Suppressor macrophage (primary cell): ENCODE measurements at places on chromosomes 13 and 19.

GRCh38 chr19:45547211-45547770, 37.3 kb downstream of the OPA3 start:
- no peak for DNase-seq

DNA sequence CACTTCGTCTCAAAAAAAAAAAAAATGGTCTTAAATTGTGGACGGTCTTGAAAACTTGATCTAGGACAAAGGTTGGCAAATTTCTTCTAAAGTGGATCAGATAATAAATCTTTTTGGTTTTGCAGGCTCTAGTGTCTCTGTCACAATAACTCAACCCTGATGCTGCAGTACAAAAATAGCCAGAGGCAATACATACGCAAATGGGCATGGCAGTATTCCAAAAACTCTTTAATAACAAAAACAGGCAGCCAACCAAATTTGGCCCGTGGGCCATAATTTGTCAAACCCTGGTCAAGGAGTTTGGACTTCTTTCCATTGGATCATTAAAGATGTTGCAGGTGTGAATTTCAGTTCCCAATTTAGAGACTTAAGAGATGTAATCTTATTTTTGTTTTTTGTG, 93.5 kb upstream of the MRI1 start:
- DNase-seq, result no peak

GRCh38 chr19:51809787-51810186, 14.8 kb downstream of the FPR3 start:
- DNase-seq, result peak; percentile 64

GRCh38 chr19:56253737-56254136, 18.8 kb upstream of the EDDM13 start:
- DNase-seq, result peak; percentile 74

- DNase-seq, result no peak
Measured at GRCh38 chr19:13848798-13849676, 27.9 kb upstream of the NANOS3 start.

DNA sequence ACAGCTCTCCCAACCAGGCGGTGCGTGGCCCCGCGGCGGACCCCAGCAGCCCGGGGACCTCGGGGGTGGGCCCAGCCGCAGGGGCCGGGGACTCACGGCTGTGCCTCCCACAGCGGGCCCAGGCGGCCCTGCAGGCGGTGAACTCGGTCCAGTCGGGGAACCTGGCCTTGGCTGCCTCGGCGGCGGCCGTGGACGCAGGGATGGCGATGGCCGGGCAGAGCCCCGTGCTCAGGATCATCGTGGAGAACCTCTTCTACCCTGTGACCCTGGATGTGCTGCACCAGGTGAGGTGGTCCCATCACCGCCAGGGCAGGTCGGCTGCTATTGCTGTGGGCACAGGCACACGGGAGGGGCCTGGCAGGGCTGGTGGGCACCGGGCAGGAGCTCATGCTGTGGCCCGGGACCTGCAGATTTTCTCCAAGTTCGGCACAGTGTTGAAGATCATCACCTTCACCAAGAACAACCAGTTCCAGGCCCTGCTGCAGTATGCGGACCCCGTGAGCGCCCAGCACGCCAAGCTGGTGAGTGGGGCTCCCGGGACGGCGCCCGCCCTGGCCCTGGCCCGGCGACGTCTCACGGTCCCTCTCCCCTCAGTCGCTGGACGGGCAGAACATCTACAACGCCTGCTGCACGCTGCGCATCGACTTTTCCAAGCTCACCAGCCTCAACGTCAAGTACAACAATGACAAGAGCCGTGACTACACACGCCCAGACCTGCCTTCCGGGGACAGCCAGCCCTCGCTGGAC, 7.3 kb downstream of the PTBP1 start:
- DNase-seq, result no peak

- DNase-seq, result no peak
Measured at GRCh38 chr19:30023330-30023729, 81.3 kb downstream of the URI1 start.

GRCh38 chr19:46741447-46741846, 4.4 kb upstream of the FKRP start:
- no peak for DNase-seq

DNA sequence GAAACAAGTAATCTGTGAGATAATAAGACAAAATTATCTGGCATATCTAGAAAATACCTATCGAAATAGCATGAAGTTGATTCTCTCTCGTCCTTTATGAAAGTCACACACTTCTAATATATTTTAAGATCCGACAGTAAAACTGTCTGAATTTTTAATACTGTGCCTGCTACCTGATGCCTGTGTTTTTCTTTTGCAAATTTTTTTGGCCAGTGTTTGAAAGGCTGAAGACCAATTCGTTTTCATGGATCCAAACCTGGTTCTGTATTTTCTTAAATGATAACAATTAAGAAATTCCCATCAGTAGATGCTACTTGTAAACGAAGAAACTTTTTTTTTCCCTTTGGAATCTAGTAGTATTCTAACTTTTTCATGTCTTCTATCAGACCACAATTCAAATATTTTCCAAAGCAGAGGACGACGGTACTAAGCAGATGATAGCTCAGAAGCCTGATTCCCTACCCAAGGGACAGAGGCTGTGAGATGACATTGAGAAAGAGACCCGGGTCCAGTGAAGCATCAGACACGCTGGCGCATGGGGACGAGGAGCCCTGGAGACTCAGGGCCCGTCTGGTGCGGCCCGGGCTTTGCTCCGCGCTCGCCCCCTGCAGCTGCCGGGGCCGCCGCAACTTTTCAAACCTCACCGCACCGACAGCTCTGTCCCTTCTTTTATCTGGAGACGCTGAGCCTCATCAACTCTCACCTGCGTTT, 49.5 kb upstream of the PABPC3 start:
- no peak for DNase-seq

GRCh38 chr19:16889366-16889882, 625 bp downstream of the F2RL3 start:
- DNase-seq, result no peak

- no peak for DNase-seq
Measured at GRCh38 chr13:34207334-34207733, 389.4 kb downstream of the RFC3 start.

DNA sequence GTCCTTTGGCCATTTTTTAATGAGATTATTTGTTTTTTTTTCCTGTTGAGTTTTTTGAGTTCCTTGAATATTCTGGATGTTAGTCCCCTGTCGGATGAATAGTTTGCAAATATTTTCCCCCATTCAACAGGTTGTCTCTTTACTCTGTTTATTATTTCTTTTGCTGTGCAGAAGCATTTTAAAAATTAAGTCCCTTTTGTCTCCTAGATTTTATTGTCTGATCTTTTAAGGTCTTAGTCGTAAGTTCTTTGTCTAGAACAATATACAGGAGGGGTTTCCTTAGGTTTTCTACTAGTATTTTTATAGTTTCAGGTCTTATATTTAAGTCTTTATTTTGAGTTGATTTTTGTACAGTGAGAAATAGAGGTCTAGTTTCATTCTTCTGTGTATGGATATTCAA, 284.4 kb downstream of the GPC6 start:
- DNase-seq, result no peak

- DNase-seq, result no peak
Measured at GRCh38 chr13:90552702-90553101, 794.8 kb upstream of the MIR17HG start.

GRCh38 chr19:8158411-8159074, 9.2 kb upstream of the FBN3 start:
- peak; percentile 94 for DNase-seq

GRCh38 chr19:55452749-55453346, 8.6 kb downstream of the ISOC2 start:
- DNase-seq, result peak; percentile 28

DNA sequence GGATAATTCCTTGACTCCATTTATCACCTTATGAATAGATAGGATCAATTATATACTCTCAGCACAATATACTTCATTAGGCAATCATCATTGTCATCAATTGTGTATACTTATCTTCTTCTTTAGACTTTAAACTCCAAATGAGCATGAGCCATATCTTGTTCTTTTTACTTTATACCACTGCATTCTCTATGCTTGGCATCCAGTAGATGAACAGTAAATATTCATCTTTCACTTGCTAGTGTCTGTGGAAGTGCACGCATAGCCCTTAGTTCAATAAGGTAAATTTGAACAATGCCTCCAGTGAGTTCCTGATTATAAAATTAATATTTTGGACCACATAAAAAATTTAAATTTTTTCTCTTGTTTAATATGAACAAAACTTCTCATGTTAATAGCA, 172.3 kb upstream of the SPRY2 start:
- no peak for DNase-seq

DNA sequence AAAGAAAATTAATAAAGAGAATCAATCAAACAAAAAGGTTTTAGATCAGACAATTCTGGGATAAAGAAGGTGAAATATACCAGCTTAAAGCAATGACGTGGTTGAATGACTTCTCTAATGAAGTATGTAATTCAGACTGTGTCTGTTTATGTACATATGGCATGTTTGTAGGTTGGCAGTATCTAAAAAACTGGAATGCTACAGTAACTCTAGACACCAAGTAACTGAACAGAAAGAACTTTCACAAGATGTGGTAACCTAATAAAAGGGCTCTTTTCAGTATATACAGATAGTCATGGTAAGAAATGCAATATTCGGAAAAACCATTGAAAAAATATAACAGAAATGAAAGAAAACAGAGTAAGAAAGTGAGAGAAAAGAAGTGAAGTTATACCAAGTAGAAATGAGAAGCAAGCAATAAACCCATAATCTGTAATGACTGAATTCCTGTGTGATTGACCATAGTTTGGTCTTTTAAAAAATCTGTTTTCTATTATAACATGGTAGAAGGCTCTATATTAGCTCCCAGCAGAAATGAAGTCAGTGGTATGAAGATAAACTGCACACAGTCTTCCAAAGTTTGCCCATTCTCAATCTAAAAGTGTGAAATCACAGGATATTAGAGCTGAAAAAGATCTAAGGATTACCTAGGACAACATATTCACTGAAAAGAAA, 31.4 kb downstream of the ELF1 start:
- no peak for DNase-seq

DNA sequence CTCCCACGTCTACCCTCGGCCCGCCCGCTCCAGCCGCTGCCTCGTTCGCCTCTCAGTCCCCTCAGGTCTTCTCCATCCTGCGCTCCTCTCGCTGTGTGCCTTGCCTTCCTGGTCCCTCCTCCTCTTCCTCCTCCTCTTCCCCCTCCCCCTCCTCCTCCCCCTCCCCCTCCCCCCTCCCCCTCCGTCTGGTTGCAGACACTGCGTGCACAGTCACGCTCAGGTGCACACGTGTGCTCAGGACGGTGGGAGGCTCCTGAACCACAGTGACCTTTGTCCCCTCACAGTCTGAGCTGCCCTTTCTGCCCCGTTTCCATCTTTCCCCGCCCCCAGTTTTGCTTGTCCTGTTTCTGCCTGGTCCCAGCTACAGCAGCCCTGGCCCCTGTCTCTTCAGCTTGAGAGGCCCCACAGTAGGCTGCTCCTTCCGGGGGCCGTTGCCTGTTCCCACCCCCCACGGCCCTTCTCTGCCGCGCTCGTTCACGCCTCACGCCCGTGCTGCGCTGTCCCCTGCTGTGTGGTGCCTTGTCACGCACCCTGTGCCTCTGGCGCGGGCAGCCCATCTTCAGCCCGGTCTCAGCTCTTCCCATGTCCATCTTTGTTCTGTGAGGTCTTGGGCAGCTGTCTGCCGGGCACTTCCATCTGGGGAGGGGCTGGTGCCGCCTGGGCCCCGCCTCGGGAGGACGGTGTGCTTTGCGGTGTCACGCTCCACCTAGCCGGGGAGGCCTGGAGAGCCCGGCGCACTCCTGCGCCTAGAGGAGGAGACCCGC, 13.8 kb upstream of the RPS15 start:
- no peak for DNase-seq

DNA sequence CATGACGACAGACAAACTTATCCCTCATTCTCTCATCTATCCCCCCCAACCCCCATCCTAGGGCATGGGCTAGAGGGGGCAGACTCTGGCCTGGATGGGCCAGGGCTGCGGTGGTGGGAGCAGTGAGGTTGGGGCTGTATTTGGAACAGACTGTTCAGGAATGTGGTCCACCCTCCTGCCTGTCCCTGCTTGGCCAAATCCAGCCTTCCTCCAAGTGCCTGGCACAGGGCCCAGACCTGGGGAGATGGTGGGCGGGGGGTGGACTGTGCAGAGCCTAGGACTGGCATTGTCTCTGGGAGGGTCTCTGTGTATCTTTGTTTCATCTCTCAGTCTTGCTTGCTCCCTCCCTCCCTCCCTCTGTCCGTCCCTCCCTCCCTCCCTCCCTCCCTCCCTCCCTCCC, 14.2 kb downstream of the EGLN2 start:
- no peak for DNase-seq

GRCh38 chr13:111006506-111007031, 91.7 kb upstream of the ANKRD10 start:
- DNase-seq, result no peak

DNA sequence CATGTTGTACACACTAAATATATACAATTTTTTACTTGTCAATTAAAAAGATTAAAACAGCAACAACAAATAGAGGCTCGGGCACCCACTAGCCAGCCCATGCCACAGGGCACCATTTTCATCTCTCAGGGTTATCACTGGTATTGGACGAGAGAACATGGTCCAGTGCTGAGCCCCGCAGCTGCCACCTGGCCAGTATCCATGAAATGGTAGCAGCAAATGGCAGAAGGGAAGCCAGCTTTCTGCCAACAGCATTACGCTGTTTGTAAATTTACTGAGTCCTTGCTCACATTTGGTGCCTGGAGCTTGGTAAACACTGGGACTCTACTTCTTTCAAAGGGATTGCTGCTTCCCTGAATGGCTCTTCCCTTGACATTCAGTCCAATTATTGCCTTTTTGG, 87.9 kb upstream of the WASF3 start:
- DNase-seq, result no peak

DNA sequence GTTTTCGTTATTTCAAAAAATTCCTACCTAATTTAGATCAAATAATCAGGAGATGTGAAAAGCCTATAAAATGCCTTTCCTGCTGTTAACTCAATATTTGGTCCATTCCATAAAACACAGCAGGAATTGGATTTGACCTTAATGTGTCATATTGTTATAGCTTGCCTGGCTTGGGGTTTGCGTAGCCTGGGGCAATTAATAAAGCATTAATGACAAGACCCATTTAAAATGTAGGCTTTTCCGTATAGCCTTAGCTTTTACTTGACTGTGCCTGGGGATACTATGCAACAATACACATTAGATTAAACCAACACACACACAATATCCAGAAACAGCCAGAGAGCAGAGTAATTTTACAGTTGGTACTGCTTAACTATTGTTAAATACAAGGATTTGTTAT, 117.2 kb upstream of the MAB21L1 start:
- DNase-seq, result no peak

DNA sequence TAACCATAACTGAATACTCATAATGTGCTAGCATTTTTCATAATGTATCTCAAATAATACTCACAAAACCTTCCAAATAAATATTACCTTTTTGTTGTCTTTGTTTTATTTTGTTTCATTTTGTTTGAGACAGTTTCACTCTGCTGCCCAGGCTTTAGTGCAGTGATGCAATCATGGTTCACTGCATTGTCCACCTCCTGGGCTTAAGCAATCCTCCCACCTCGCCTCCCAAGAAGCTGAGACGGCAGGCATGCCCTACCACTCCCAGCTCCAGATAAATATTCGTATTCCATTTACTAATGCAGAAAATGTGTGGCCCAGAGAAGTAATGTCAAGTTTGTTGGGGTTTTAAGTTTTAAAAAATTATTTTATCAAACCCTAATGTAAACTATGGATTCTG, 739.1 kb downstream of the GPC5 start:
- peak; percentile 43 for DNase-seq
